ENCODE measurements at places on chromosomes 1 and 21. TPM values are rescaled to one million over a fixed set of nuclear protein-coding genes. Genes with fewer than 3 reads are reported as not detected.

The RGSL1 gene
- polyA plus RNA-seq = 0.13 TPM

The GALNT2 gene
- polyA plus RNA-seq = 5.0 TPM

The ZNHIT6 gene
- 27.0 TPM for polyA plus RNA-seq

The NBPF6 gene
- not detected for polyA plus RNA-seq

The JTB gene
- polyA plus RNA-seq = 112 TPM

The C1orf210 gene
- not detected for polyA plus RNA-seq

The ESRRG gene
- 10.1 TPM for polyA plus RNA-seq

The FAM131C gene
- polyA plus RNA-seq = 1.3 TPM

The PGLYRP3 gene
- polyA plus RNA-seq = not detected

The WDR77 gene
- polyA plus RNA-seq = 16.2 TPM

The FCGR2B gene
- polyA plus RNA-seq = not detected

The RABGGTB gene
- polyA plus RNA-seq = 129 TPM

The LENEP gene
- not detected for polyA plus RNA-seq

The LRRC71 gene
- polyA plus RNA-seq = not detected

The CCDC27 gene
- polyA plus RNA-seq = not detected

The OR10J1 gene
- not detected for polyA plus RNA-seq

The TMEM51 gene
- 0.52 TPM for polyA plus RNA-seq

The GBP6 gene
- polyA plus RNA-seq = not detected

The SDCCAG8 gene
- 135 TPM for polyA plus RNA-seq

The FCN3 gene
- not detected for polyA plus RNA-seq

The PDIK1L gene
- polyA plus RNA-seq = 4.6 TPM

The GREM2 gene
- 11.0 TPM for polyA plus RNA-seq

The PDC gene
- not detected for polyA plus RNA-seq

The HSF2BP gene
- not detected for polyA plus RNA-seq

The TCHH gene
- not detected for polyA plus RNA-seq

The ZNF678 gene
- polyA plus RNA-seq = 2.4 TPM

The TADA1 gene
- polyA plus RNA-seq = 22.6 TPM

The CHAF1B gene
- 2.4 TPM for polyA plus RNA-seq

The C4BPA gene
- polyA plus RNA-seq = not detected

The CFHR1 gene
- polyA plus RNA-seq = not detected

The PLA2G2D gene
- polyA plus RNA-seq = 0.55 TPM

The TSPAN2 gene
- 10.4 TPM for polyA plus RNA-seq

The KIAA1614 gene
- polyA plus RNA-seq = 0.07 TPM

The CR1L gene
- not detected for polyA plus RNA-seq

The EFNA1 gene
- 1.4 TPM for polyA plus RNA-seq

The KLHL12 gene
- polyA plus RNA-seq = 60.5 TPM

The GNAT2 gene
- polyA plus RNA-seq = not detected

The PER3 gene
- polyA plus RNA-seq = 8.2 TPM

The SH2D1B gene
- polyA plus RNA-seq = not detected

The MSH4 gene
- 0.11 TPM for polyA plus RNA-seq

The STPG1 gene
- polyA plus RNA-seq = 20.4 TPM

The RIPPLY3 gene
- polyA plus RNA-seq = not detected

All from Purkinje cell (primary cell).